ENCODE measurements at places on chromosomes 7 and 10.

- peak; percentile 53 for DNase-seq
Measured at GRCh38 chr7:107661081-107661864, 645 bp downstream of the SLC26A4 start.

DNA sequence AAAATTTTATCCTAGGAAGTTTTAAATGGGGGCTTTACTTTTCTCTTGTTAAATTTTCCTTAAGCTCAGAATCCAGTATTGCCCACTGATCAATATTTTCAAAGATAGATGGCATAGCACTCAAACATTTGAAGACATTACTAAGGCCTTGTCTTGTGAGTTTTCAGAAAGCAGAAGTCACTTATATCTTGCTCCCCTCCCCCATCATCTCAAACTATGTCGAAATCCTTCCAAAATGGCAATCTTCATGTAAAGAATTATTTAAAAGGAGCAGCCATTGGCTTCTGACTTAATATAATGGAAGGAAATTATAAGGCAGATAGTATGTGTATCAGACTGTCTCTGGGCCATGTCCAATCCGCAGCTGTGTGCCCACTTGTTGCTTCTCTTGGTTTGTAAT is 553.5 kb upstream of the C7orf33 start:
- no peak for DNase-seq

GRCh38 chr10:17883621-17884020 is 68.1 kb upstream of the SLC39A12 start:
- DNase-seq: no peak

- no peak for DNase-seq
Measured at GRCh38 chr7:147742301-147742700, 848.3 kb upstream of the C7orf33 start.

DNA sequence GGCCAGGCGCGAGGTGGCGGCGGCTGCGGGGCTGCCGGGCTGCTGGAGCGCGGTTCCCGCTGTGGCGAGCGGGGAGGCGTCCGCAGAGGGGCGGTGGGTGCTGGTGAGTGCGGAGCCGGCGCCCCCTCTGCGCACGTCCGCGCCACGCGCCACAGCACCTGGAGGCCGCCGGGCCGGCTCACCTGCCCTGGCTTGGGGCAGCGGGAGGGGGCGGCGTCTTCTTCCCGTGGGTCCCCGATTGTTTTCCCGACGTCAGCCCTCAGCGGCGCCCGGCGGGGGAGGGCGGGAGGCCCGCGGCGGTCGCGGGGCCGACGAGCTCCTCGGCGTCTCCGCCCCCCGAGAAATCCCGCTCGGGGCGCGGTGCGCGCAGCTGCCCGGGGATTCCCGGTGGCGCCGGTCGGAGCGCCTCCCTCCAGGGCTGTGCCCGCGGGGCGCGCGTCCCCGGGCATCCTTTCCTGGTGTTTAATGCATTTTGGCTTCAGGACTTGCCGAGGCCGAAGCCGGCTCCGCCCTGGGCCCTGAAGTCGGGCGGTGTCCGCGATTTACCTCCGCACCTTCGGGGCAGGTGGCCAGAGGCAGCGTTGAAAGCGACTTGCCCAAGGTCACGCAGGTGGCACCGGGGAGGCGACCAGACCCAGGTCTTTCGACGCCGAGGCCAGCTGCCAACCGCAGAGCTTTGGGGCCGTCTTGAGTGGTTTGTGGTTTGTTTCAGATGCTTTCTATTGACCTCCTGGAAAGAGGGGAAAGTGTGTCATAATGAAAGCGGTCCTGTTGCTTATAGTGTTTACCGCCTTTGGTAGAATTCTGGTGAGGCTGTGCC is 561 bp downstream of the PLEKHA1 start:
- DNase-seq: peak; percentile 83

GRCh38 chr10:15118615-15119014 is 21.5 kb downstream of the RPP38 start:
- DNase-seq: no peak

GRCh38 chr7:157517782-157518513 is 181.1 kb downstream of the DNAJB6 start:
- no peak for DNase-seq

- no peak for DNase-seq
Measured at GRCh38 chr10:124707551-124707950, 36.6 kb downstream of the FAM53B start.

DNA sequence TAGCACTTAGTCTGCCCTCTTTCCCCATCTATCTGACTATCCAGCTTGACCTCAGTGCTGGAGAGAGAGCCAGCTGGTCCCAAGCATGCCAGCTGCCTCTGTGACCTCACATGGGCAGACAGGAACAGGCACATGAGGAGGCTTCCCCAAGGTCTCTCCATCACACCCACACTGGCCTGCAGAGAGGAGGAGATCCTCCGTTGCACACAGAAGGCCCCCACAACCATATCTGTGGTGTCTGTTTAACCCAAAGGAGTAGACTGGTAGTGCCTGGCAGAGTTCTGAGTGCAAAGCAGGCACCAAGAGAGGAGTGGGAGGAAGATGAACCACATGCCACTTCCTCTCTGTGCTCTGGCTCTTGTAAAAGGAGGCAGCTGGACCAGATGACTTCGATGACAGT is 4.8 kb upstream of the ANK3 start:
- DNase-seq: no peak

GRCh38 chr7:92888-93672 is 99.3 kb upstream of the FAM20C start:
- no peak for DNase-seq

DNA sequence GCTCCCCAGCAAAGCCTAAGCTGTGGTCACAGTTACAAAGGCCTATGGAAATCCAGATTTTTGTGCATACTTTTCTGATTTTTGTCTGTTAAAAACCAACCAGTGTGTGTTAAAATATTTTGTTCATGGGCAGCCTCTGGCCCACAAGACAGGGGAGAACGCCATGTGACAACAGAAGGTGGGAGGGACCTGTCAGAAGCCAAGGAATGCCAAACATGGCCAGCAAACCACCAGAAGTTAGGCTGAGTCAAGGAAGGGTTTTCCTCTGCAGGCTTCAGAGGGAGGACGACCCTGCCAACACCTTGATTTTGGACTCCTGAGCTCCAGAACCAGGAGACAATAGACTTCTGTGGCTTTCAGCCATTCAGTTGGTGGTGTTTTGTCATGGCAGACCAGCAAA is 127.3 kb downstream of the CUL2 start:
- DNase-seq: no peak

DNA sequence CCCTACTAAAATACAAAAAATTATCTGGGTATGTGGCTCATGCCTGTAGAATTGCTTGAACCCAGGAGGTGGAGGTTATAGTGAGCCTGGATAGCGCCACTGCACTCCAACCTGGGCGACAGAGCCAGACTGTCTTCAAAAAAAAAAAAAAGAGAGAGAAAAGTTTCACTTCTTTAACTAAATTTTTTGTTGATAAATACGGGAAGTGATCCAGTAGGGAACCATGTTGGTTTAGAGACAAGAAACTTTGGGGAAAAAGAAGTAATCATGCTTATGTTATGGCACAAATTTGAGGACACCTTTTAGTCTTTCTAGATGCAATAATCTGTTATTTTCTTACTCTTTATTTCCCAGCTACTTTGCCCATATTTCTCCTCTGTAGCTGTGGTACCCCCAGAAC is 309.7 kb downstream of the TYW1 start:
- DNase-seq: no peak

GRCh38 chr7:77935652-77936348 is 137.2 kb downstream of the PHTF2 start:
- peak; percentile 16 for DNase-seq

DNA sequence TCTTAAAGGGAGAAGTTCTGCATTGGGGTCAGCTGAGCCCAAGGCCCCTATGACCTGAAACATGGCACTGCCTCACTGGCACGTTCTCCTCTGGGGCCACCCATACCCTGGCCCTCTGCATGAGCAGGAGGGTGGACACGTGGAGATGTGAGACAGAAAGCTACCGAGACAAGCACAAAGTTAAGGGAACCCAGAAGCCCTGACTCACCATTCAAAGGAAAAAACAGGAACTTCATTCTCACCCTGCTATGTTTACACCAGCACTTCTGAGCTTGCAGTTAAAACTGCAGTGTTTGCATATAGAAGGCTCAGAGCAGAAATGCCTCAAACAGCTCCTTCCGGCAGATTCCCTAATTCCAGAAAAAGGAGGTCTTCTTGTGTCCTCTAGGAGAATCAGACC is 41.7 kb downstream of the DENND11 start:
- DNase-seq: no peak

- no peak for DNase-seq
Measured at GRCh38 chr7:137940656-137941518, 61.0 kb downstream of the CREB3L2 start.

DNA sequence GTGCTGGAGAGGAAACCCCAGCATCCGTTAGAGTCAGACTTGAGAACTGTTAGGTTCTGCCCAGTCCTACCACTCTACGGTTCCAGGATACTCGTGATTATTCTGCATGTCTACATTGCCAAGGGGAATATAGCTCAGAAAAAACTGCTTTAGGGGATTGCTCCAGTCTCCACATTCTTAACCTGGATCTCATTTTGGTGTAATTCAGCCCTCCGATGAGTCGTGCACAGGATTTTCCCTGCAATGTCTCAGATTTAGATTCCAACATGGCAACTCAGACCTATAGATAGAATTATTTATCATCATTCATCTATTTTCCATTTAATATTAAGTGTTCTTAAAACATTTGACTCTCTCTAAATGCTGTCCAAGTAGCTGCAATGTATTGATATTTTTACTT is 121.1 kb upstream of the ZEB1 start:
- DNase-seq: no peak

GRCh38 chr10:50563906-50564305 is 59.9 kb downstream of the SGMS1 start:
- no peak for DNase-seq

- no peak for DNase-seq
Measured at GRCh38 chr7:33958104-33958503, 52.8 kb downstream of the BMPER start.

DNA sequence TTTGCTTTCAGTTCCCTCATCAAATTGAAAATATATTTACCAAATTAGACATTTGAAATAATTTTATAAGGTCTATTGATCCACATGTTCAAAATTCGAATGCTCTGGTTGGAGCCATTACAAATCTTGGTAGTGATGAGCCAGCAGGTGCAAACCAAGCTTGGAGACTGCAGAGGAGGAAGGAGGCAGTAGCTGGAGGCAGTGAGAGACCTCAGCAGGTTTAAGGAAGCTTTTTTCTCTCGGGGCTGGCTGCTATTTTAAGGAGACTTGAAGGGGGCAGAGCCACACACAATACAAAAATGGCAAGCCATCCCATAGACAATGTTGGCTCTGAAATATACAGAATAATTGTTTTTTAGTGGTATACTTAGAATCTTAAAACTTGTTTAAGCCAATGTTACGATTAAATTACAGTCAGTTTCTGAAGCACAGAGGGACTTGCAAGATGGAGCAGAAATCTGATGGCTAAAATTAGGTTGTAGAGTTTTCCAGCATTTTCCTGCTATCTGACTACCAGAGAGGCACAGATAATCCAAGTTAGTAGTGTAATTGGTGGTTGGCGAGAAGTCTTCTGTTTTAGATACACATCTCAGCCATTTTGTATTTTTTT is 185.8 kb downstream of the SNX10 start:
- no peak for DNase-seq

DNA sequence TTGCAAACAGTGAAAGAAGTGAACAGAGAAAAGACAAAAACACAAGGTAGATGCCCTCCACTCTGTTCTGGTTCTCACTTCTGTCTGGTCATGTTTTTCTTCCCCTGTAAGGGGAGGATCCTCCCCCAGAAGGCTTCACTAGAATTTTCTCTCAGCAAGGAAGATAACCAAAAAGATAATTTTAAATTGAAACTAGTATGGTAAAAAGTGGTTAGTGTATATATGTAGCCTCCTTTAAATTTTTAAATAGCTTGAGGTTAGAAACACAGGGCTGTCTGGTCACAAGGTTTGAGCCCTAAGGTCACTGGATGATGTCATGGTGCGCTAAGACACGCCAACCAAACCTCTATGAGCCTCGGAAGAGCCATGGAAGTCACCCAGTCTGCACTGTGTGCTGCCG is 5.6 kb upstream of the PKD1L1 start:
- no peak for DNase-seq

DNA sequence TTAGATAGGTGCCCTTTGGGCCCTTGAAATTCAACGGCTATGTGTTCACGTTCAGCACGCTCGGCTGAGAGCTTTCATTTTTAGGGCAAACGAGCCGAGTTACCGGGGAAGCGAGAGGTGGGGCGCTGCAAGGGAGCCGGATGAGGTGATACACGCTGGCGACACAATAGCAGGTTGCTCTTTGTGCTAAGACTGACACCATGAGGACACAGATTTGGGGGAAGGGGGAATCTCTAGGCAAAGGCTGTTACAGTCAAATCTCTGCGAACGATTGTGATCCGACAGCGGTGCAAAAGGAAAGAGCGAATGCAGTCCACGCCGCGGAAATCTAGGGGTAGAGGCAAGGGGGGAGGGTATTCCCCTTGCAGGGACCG is 667 bp downstream of the KLLN start:
- DNase-seq: peak; percentile 12

- DNase-seq: peak; percentile 92
Measured at GRCh38 chr10:33559105-33559504, 224.6 kb upstream of the NRP1 start.

GRCh38 chr7:152074673-152075072 is 49.2 kb downstream of the GALNT11 start:
- DNase-seq: no peak

Data from AG20443 (cell line).